ENCODE measurements at places on chromosomes 12 and 14. TPM values are rescaled to one million over a fixed set of nuclear protein-coding genes. Genes with fewer than 3 reads are reported as not detected.

- DNase-seq, result no peak
Measured at GRCh38 chr12:50557421-50557820, 52.6 kb downstream of the DIP2B start.

DNA sequence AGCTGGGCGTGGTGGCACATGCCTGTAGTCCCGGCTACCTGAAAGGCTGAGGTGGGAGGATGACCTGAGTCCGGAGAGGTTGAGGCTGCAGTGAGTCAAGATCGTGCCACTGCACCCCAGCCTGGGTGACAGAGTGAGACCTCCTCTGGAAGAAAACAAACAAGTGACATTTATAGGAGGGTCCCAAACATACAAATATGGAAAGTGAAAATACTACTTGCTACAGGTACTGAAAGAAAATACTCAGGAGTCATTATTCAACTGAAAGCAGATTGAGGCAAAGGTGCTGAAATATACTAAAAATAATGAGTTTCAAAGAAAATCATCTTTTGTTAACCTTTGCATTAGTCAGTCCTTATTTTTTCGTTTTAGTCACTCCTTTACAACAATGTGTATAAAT lies 53.5 kb downstream of the ETV6 start:
- DNase-seq, result no peak

GRCh38 chr14:63727231-63727735 lies 582 bp downstream of the SGPP1 start:
- DNase-seq, result peak; percentile 43

- no peak for DNase-seq
Measured at GRCh38 chr14:61516118-61516743, 179.1 kb upstream of the HIF1A start.

Gene AMHR2
- 1.0 TPM for total RNA-seq

- DNase-seq, result no peak
Measured at GRCh38 chr12:9820281-9820930, 6.9 kb upstream of the KLRF1 start.

Gene BCL11B
- total RNA-seq, result 4.5 TPM

Gene CCDC184
- total RNA-seq, result 0.94 TPM

Gene HOXC6
- not detected for total RNA-seq

DNA sequence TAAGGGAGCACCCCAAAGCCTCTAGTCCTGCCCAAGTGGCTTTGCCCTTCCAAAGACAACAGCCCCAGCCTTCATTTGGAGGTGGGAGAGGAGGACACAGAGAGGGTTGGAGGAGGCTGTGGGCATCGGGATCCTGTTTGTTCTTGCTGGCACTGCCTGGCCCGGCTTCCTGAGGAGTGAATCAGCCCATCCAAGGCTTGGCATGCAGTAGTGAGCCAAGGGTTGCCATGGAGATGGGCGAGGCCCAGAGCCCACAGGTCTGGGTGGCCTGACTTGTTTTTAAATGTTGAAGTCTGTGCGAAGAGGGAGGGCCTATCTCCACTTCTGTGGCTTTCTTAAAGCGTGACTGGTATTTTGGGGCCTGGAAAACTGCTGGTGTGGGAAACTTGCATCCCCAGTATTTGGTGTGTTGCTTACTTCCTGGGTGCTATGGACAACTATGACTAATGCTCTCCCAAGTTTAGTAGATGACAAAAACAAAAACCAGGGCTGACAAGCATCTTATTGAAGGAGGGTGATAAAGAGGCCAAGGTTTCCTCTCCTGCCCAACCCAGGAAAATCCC lies 15.8 kb downstream of the CD9 start:
- DNase-seq, result no peak

Gene A2ML1
- 0.15 TPM for total RNA-seq

- DNase-seq, result no peak
Measured at GRCh38 chr12:62891805-62892549, 43.0 kb downstream of the PPM1H start.

DNA sequence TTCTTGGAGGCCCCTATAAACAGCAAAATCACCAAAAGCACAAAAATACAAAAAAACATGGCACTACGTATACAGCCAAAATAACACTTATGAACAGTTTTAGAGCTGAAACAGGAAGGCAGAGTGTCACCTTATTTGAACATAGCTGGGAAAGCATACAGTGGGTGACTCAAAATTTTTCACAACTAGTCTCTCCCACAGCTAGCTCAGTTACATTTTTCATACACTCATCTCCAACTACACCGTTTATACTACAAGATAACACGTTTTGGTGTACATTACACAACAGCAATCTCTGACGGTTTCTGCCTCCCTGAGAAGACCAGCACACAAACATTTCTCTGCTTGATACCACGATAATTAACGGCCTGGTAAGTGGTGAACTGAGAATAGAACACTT lies 2.9 kb downstream of the RAD52 start:
- no peak for DNase-seq

DNA sequence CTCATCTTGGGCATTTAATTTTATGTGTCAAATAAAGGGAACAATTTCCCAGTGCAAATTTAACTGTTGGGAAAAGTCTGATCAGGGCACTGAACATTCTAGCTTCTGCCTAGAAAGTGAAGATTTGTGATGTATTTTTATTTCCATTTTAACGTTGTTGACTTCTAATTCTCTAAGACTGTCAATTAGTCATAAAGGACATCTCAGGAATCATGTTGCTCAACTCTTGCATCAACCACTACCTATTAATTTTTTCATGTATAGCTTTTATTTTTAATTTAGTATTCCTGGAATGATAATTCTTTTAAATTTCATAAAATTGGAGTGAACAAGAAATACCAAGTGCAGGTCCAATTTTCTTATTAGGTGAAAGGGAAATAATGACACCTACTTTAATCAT lies 87.9 kb upstream of the METAP2 start:
- no peak for DNase-seq

DNA sequence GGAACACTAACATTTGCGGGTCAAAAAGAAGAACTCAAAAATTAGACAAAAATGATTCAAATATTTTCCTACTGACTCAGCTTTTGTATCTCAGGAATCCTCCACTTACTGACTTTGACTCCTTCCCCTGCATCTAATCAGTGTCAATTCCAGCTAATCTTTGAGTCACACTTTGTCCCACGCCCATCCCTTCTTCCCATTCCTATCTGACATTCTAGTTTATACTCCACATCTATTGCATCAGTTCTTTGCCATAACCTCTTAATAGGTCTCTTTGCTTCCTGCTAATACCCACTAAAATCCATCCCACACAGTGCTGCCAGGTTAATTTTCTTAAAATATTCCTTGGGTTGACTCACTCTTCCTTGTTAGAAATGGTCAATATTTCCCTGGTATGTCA lies 19.1 kb downstream of the BBS10 start:
- no peak for DNase-seq

GRCh38 chr14:87312894-87313205 lies 680.1 kb downstream of the GALC start:
- DNase-seq, result no peak

Gene NPAS3
- not detected for total RNA-seq

Gene GARIN6
- not detected for total RNA-seq

Gene CAMKK2
- 31.6 TPM for total RNA-seq

Gene ARMH4
- 6.2 TPM for total RNA-seq
